ENCODE measurements at places on chromosomes 16 and 17. TPM values are rescaled to one million over a fixed set of nuclear protein-coding genes. Genes with fewer than 3 reads are reported as not detected.

Gene KRTAP2-2
- total RNA-seq: not detected

Gene RHBDL1
- total RNA-seq: 1.9 TPM

Gene ABI3
- 5.6 TPM for total RNA-seq

Gene THUMPD1
- 17.5 TPM for total RNA-seq

Gene STAC2
- 0.62 TPM for total RNA-seq

Gene HASPIN
- total RNA-seq: 0.45 TPM

All from left ventricle myocardium superior (tissue), 1 donor.